Stimulated activated naive CD8-positive, alpha-beta T cell treated with anti-CD3 and anti-CD28 coated beads, Interleukin-15, amount 100 ng/mL, for 72 hours (primary cell): ENCODE measurements at places on chromosomes 16 and 17.
A peak's percentile ranks its signal among the peaks of the same experiment; 100 is the strongest.

- no peak for DNase-seq
Measured at GRCh38 chr16:79845734-79846135, 245.2 kb upstream of the MAF start.

DNA sequence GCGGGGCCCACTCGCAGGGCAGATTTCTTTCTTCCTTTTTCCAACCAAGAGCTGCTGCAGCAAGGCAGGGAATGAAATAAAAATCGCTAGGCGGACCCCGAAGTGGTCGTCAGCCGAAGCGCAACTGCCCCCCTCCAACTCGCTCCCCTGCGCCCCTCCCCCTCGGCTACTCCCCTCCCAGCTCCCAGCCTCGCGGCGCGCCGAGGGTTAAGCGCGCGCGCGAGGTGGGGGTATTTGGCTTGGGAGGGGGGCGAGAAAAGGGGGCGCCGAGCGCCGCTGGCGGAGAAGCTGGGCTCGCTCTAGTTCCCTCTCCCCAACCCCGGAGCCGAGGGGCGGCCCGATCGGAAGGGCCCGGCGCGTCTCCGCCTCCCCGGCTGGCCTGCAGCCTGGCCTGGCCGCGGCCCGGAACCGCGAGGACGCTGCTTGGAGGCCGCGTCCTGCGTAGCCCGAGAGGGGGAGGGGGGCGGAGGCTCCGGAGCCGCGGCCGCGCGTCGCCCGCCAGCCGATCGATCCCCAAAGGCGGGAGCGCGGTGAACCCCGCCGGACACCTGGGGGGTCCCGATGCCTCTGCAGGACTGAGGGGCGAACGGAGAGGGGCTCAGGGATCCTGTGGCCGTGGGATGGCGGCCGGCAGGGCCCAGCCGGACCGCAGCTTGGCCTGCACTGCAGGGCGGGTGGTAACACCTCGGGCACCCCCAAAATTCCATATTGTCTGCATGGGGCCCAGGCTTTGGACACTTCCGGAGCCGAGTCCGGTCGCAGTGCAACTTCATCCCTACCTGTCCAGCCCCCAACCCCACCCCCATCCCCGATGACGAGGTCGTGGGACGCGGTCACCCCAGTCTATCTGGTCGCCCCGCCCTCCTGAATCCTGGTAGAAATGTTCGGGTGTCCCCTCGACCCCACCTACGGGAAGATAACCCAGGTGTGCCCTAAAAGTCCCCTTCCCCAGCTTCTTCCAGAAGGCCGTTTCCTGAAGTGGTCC lies 4.9 kb upstream of the CBX4 start:
- DNase-seq = peak; percentile 17

- peak; percentile 70 for DNase-seq
Measured at GRCh38 chr17:10327640-10328039, 45.2 kb downstream of the MYH13 start.

- DNase-seq = no peak
Measured at GRCh38 chr17:78351449-78352006, 8.3 kb downstream of the SOCS3 start.

GRCh38 chr17:17507465-17508011 lies 11.3 kb upstream of the RASD1 start:
- no peak for DNase-seq

GRCh38 chr17:10875430-10875851 lies 37.6 kb upstream of the PIRT start:
- DNase-seq = no peak

- no peak for DNase-seq
Measured at GRCh38 chr17:56514899-56515298, 78.6 kb upstream of the NOG start.

DNA sequence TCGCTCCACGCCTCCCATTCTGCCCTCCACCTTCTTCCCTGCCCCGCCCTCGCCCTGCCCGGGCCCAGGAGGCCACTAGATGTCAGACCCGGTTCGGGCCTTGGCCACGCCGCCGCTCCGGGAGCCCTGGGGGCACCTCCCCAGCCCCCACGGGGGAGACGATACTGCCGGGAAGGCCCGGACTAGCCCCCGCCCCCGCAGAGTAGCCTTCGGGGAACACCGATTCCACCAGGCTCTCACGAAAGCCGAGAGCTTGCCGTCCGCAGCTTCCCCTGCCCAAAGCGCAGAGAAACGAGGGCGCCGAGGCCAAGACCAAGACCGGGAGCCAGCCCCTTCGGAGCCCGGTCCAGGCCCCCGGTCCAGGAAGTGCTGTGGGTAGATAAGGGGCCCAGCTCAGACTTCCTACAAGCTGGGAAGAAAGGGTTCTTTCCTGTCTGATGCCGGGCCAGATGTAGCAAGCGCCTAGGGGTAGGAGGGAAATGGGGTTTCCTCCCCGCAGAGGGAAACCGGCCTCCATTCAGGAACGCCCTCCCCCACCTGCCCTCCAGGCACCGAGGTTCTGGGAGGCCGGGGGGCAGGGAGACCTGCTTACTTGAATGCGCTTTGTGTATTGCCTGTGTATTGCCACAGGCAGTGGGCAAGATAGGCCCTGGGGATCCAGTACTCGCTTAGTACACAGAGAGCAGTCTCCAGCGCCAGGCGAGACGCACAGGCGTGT lies 806 bp upstream of the CYB561 start:
- DNase-seq = peak; percentile 69

DNA sequence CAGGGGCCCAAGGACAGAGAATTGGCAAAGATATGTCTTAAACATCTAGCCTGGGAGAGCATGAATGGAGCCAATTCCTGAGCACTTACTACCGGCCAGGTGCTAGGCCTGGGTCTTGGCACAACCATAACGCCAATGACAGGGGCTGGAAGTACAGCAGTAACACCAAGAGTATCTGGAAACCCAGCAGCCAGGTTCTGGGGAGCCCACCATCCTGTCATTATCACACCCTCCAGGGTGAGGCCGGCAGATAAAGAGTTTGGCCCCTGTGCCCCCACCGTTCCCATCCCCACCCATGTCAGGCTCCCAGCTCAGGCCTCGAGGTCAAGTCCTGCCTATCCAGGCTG lies 508 bp upstream of the TMC8 start:
- DNase-seq = no peak

DNA sequence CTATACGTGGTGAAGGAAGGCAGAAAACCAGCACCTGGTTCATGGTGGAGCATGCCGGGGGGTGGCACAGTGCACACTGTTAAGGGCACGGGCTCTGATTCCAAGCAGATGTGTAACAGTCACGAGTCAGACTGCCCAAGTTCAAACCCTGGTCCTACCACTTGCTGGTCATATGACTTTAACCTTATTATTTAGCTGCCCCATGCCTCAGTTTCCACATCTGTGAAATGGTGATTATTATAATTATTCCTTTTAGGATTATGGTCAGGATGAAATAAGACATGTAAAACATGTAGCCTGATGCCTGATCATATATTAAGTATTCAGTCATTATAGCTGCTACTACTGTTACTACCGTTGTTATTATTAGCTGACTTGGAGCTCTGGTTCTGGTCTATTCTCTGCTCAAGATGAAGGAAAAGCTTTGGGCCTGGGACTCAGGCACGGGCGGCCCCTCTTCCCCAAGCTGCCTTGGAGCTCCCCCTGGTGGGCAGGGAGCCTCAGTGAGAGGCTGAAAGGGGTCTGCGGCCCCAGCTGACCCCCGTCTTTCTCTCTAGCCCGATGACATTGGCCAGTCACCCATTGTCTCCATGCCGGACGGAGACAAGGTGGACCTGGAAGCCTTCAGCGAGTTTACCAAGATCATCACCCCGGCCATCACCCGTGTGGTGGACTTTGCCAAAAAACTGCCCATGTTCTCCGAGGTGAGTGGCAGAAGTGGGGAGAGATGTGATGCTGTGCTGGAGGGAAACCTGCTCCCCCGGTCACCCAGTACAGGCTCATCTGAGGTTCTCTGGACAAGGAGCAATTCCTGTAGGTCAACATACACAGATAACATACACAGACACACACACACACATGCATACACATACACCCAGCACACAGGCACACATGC lies 14.0 kb downstream of the NR1D1 start:
- DNase-seq = peak; percentile 62

GRCh38 chr16:3458278-3458851 lies 14.9 kb downstream of the NAA60 start:
- DNase-seq = peak; percentile 31

- peak; percentile 54 for DNase-seq
Measured at GRCh38 chr16:30875871-30876801, 17.7 kb downstream of the BCL7C start.

GRCh38 chr17:81519284-81520020 lies 6.9 kb upstream of the ACTG1 start:
- peak; percentile 52 for DNase-seq

- DNase-seq = no peak
Measured at GRCh38 chr17:81890447-81891302, 711 bp downstream of the ALYREF start.

DNA sequence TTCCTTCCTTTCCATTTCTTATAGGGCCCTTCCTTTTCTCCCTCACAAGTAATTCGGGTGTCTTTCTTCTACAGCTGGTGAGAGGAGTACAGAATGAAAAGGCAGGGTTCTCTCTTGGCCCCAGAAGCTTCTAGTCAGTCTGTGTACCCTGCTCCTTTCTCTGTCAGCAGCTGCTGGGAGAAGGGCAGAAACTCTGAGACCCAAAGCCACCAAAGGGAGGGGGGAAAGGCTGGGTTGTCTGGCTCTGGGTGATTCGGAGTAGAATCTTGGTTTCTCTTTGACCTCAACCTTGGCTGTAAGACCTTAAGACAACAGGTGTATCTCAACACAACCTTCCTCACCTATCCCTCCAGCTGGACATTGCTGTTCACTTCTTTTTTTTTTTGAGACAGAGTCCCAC lies 3.3 kb upstream of the NR1D1 start:
- DNase-seq = no peak

- DNase-seq = no peak
Measured at GRCh38 chr17:72976971-72977770, 115.3 kb downstream of the SLC39A11 start.

- no peak for DNase-seq
Measured at GRCh38 chr17:62761884-62762283, 46.2 kb downstream of the MARCHF10 start.

- DNase-seq = no peak
Measured at GRCh38 chr17:77600346-77600745, 358.2 kb upstream of the TNRC6C start.

DNA sequence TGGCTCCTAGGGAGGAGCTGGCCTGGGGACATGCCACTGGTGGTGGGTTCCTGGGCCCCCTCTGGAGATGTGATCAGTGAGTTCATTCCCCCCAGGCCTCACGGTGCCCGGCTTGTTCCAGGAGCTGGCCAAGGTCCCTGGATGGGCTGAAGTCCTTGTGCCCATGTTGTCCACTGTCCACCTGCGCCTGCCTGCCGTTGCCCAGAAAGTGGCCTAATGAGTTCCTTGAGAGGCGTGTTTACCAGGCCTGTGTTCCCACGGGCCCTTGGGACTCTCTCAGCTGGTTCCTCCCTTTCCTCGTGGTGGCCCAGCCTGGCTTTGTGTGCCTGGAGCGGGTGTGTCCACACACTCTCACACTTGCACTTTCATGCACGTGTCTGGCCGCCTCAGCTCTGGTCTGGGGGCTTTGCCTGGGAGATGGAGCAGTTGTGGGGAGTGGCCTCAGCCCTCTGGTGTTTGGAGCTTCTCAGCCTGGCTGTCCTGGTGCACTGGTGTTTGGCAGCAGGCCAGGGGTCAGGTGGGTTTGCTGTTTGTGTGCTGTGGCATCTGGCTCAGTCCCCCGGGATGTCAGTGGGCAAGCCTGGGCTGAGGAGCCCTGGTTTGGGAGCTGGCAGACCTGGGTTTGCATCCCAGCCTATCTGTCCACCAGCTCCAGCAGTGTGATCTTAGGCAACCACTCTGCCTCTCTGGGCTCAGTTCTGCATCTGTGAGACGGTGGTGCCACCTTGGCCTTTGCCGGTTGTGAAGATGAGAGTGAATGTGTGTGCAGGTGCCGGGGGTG lies 18.0 kb downstream of the ADCY7 start:
- DNase-seq = no peak

DNA sequence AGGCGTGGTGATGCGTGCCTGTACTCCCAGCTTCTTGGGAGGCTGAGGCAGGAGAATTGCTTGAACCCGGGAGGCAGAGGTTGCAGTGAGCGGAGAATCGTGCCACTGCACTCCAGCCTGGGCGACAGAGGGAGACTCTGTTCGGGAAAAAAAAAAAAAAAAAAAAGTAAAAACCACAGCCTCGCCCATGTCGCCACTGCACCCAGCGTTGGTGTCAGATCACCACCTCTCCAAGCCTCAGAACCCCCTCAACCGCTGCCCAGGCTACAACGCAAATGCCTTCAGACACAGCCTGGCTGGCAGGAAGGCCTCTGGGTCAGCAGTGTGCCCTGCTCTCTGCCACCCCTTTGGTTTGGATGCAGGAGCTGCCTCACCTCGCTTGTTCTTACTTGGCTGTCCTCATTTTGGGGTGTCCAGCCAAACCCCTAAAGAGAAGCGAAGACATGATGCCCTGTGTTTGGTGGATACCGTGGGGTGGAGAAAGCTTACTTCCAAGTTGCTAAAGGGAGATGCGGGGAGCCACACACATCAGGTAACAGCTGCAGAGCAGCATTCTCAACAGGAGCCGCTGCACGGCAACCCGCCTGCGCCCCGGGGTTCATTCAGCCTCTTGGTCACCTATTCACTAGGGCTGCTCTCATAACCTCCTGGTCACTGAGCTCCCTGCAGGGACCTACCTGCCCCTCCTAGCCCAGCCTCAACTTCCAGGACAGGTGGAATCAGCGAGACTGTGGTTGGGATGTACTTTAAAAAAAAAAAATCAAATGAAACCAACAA lies 13.0 kb upstream of the CYTH1 start:
- DNase-seq = no peak

DNA sequence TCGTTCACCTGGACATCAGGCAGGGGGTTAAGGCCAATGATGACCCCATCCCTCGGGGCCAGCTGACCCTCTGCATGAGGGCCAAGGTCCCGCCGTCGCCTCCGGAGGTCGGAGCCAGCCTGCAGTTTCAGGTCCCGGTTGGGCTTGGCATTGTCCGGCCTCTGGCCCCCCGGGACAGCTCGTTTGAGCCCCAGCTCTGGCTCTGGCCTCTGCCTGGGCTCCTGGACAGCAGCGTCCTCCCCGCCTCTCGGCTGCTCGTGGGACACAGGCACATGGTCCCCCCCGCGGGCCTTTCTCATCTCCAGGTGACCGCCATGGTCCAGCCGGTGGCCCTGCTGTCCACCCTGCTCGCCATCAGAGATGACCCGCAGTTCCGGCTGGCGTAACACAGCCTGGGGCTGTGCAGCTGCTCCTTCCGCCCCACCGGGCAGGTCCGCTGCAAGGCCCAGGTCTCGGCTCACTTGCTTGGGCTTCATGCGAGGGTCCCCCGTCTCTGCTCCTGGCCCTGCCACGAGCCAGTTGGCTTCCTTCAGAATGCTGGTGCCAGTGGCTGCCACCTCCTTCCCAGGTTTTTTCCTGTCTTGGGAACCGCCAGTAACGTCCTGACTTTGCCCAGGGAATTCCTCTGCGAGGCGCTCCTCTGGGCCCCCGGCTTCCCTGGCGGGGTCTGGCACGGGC lies 6.7 kb downstream of the NDUFAF8 start:
- DNase-seq = no peak

- no peak for DNase-seq
Measured at GRCh38 chr17:73360961-73361761, 49.4 kb upstream of the CDC42EP4 start.

GRCh38 chr16:87945351-87946042 lies 5.7 kb upstream of the BANP start:
- peak; percentile 29 for DNase-seq
